COR-L47 (cell line): ENCODE measurements at places on chromosomes 4 and X.

DNA sequence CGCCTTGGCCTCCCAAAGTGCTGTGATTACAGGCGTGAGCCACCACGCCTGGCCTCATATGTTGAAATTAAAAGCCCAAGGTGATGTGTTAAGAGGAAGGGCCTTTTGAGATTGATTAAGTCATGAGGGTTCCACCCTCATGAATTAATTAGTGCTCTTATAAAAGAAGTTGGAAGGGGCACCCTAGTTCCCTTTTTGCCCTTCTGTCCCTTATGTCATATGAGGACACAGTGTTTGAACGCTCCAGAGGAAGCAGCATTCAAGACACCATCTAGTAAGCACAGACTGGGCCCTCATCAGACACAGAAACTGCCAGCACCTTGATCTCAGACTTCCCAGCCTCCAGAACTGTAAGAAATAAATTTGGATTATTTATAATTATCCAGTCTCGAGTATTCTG, 5.1 kb upstream of the APLN start:
- DNase-seq, result no peak

DNA sequence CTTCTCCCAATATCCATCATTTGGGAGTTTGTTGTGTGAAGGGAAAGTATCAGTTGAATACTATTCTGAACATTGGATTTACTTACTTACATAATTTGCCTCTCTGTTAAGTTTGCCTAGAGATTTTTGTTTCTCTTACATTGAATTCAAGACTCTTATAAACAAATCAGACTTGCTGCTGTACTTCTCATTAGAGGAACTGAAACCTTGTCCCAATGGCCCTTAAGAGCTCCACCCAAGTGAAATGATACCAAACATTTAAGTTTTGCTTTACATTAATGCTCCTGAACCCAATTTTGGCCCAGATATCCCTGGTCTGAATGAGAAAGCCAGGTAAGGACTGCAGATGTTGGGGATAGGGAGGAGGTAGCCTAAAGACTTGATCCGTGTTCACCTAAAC, 32.0 kb downstream of the HAND2 start:
- no peak for DNase-seq

DNA sequence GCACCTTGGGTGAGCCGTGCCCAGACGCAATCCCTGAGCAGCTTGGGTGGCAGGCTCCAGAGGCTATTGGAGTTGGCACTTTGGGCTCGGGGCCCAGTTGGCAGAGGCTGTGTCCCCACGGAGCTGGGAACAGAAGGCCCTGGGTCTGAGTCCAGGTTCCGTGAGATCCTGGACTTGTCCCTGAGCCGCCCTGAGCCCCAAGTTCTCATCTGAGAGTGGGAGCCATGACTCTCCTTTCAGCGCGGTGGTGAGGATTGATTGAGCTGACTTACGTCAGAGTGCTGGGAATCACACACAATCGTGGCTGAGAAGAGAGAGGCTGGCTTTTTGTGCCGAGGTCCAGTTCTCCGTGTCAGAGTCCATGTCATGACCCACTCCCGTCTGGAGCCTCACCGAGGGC, 98.0 kb downstream of the PSAPL1 start:
- DNase-seq, result no peak

DNA sequence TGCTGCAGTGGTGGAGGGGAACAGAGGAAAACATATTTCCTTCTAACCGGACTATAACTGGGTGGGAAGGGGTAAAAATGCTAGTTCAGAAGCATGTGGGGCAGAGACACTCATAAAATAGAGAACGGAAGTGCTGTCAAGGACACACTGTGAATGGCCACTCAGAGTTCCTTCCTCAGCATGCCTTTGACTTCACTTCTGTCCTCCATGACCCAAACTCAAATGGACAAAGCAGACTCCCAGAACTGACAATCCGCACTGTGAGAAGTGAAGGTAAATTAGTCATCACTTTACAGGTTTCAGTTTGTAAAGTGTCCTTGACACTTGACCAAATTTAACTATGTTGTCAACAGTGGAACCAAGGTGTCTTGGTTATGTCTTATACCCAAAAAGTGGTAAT, 30.2 kb upstream of the ELF2 start:
- no peak for DNase-seq

DNA sequence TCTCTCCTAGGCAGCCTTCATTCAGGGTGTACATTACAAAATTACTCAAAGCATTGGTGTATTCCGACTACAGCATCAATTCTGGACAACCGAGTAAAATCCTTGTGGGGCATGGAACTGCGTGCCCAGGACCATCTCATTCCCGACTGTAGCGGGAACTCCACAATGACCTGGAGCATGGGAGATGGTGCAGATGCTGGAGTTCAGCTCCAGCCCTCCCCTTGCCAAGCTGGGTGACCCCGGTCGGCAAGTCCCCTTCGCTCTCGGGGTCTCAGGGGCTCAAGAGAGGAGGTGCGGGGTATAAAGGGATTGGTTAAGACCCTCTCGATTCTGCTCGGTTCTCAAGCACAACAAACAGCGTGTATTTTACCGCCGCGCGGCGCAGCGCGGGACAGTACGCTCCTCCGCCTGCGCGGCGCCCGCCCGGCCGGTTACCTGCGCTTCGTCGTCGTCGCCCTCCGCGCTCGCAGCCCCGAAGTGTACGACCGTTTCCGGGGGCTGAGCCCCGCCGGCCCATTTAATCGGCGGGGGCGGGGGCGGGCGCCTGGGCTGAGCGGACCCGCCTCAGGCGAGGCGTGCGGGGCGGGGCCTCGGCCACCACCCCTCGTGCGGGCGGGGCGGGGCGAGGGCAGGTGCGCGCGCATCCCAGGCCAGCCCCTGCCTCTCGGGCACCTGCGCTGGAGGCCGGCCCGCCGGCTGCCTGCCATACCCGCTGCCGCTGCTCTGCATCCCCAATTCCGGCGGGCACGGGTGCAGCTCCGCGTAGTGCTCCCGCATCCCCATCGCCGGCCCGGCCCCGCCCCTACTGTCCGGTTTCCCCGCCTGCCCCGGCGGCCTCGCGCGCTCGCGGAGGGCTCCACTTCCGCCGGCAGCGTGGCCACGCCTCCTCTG, at the start of gene G6PD:
Gene G6PD (minus strand): TSS at position 493 of the 891 bp plus-strand sequence. CDS start 691 bp downstream, outside the sequence.
- DNase-seq, result peak; percentile 62
